NCI-H2081 (cell line): ENCODE measurements at places on chromosomes 2 and 18.
A peak's percentile ranks its signal among the peaks of the same experiment; 100 is the strongest.

DNA sequence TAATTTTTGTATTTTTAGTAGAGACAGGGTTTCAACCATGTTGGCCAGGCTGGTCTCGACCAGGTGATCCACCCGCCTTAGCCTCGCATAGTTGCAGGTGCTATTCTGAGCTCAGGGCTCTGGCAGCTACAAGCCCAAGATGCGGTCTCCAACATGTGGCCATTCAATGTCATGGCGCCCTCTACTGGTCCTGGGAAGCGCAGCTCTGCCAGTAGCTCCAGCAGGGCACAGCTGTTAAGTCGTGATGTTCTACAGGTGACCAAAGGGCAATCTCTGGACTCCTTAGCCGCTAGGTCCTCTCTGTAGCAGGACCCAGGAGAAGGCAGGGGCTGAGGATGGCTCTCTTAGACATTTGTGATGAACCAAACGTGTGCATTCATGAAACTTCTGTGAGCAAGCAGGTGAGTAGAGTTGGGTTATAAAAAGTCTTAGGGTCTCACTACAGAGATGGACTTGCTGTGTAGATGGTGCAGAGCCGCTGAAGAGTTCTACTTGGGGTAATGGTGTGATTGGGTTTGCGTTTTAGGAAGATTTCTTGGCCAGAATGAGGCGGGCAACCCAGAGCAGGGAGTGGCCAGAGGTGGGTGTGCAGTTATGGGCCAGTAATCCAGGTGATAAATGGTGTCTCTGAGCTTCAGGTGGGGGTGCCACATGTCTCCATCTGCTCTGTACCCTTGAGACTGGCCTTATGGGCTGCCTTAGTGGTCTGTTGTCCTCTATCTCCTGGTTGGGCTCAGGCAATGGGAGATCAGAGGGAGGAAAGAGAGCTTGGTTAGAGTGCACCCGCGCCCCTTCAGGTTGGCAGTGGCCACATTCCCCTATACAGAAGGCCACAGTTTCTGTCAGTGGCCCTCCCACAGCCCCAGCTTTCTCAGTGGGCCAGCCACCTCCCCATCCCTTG is 31.0 kb downstream of the IL37 start:
- peak; percentile 75 for DNase-seq

GRCh38 chr2:119473621-119474370 is 42.1 kb downstream of the TMEM37 start:
- no peak for DNase-seq

DNA sequence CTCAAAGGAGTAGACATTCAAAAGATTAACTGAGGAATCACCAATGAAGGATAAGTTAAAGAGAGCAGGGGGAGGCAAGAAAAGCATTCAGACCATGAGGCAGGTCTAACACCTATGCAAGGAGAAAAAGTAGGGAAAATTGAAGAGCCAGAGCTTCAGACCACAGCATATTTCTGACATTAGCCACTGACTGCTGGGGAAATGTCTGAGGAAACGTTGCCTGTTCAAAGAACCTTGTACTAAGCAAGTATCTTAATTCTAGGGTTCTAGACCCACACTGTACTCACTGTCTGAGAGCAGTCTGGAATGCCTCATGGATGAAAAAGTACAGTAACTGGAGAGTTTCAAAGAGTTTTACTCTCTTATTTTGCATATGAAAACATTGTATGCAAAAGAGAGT is 39.5 kb upstream of the TFPI start:
- no peak for DNase-seq

GRCh38 chr2:22579341-22579740 is 805.6 kb upstream of the KLHL29 start:
- no peak for DNase-seq

DNA sequence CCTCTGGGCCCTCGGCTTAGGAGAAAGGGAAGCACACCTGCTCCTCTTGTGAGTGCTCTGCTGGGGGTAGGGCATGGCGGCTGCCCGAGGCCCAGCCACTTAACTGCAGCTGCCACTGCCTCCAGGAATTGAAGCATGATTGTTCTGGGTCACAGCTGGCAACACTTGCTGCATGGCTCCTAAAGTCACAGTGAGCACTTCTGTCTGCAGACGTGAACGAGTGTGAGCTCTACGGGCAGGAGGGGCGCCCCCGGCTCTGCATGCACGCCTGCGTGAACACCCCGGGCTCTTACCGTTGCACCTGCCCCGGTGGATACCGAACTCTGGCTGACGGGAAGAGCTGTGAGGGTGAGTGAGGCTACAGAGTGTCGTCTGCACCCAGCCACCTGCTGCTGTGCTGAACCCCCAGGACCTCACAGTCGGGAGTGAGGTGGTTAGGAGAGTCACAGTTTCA is 44.4 kb downstream of the FBLN7 start:
- DNase-seq, result peak; percentile 87

DNA sequence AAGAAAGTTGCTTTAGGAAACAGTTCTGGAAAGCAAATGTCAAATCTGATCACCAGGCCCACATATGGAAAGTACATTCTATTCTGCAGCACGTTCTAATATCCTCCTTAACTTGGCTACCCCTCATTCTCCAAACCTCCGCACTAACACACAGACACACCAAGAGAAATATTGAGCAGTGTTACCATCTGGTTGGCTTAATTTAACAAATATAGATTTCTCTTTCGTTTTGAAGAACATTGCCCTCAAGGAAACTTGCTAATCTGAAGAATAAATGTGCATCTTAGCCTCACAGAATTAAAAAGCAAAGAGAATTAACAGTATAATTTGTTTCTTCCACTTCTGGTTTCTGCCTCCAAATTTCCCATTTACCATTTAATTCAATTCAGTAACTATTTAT is 72.8 kb upstream of the TTC39C start:
- DNase-seq, result no peak

GRCh38 chr2:70088598-70089219 is 1.4 kb downstream of the PCBP1 start:
- DNase-seq, result no peak

GRCh38 chr2:8357738-8358518 is 323.9 kb upstream of the ID2 start:
- DNase-seq, result no peak

DNA sequence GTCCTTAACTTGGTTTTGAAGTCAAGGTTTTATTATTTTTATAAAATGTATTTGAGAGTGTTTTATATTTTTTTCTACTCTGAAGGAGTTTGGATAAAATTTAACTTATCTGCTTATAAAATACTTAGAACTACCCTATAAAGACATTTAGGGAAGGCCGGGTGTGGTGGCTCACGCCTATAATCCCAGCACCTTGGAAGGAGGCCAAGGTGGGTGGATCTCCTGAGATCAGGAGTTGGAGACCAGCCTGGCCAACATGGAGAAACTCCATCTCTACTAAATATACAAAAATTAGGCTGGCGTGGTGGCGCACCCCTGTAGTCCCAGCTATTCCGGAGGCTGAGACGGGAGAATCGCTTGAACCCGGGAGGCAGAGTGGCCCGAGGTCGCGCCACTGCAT is 486.4 kb downstream of the DSC3 start:
- DNase-seq, result no peak

- DNase-seq, result peak; percentile 76
These were observed 63.6 kb downstream of the CLHC1 start for GRCh38 chr2:55168221-55169154.

- DNase-seq, result no peak
These were observed 167.6 kb downstream of the FAM210A start for GRCh38 chr18:13558790-13559189.

DNA sequence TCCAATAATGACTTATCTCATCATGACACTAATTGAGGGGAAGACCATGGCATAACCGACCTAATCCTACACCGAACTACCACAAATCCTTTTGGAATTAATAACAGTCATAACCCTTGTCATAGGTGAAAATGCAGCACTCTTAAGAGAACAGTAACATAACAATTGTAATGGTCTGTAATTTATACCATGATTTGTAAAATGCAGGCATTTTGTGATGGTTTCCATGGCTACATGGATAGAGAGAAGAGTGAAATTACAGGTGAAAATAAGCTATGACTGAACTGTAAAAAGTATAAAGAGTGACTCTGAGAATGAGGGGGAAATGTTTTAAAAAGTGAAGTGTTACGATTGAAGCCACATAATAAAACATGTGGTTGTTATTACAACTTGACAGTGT is 494.1 kb upstream of the SLC39A10 start:
- no peak for DNase-seq

- DNase-seq, result no peak
These were observed 401.3 kb upstream of the PIK3C3 start for GRCh38 chr18:41553716-41554115.

GRCh38 chr18:54856105-54856646 is 27.9 kb downstream of the RAB27B start:
- no peak for DNase-seq

- DNase-seq, result no peak
These were observed 58.2 kb upstream of the MEX3C start for GRCh38 chr18:51255693-51256092.

DNA sequence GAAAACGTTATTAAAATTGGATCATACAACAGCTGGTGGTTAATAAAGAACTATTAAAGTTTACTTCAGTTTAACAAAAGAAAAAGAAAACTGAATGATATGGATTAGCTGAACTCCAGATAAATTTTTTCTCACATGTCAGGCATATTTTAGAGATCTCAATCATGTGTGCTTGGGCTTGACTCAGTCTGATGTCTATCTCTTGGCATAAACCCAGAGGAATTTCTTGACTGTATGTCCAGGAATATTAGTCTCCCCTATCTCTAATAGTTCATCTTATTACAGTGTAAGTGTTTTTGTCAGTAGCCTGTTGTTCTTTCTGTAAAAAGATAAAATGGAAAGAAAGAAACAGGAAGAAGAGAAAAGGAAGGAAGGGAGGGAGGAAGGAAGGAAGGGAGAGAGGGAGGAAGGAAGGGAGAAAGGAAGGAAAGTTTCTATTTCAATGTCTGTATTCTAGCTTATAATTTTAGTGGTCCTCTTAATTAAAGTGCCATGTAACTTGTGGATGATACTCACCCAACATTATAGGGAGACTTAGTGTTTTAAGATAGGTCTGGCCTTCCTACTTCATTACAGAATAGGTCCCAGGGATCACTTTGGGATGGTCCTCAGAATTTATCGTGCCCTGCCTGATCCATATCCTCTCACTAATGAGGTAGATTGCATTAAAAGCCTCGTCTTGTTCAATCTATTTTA is 99.7 kb upstream of the UGP2 start:
- no peak for DNase-seq

DNA sequence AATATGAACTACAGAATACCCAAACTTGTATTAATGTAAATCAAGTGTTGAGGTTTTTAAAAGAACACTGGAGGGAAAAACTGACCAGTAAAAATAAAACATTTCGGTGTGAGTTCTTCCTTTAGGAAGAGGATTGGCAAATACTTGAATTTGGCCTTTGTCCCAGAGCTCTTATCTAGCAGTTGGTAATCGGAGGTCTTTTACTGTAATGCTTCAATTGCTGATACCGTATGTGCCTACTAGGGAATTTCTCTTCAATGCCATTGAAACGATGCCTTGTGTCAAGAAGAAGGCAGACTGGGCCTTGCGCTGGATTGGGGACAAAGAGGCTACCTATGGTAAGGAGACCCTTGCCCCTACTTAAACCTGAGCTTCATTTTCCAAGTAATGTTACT is 4.1 kb downstream of the RRM2 start:
- no peak for DNase-seq

- DNase-seq, result no peak
These were observed 14.0 kb downstream of the SLC14A2 start for GRCh38 chr18:45628979-45629958.

DNA sequence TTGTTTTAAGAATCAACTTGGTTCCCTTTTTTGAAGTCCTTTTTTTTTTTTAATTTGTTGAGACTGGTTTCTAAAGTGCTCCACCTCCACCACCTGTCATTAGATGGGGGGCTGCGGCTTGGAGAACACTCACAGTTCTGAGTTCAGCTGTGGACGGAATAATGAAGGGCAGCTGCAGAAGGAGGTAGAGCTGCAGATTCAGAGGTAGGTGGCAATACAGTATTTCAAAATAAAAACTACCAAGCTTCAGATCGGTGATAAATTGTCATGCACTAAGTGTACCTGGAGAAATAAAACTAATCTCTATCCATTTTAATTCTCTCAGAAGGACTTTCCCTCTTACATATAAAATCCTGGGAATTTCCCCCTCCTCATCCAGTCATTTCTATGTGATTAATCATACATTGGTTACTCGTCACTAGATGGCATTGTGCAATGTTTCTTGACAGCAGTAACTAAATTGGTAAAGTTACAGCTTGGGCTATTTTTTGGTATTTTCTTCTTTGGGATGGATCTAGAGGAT is 81.1 kb upstream of the SLC39A10 start:
- DNase-seq, result no peak

- no peak for DNase-seq
These were observed 128.7 kb downstream of the CTIF start for GRCh38 chr18:48667276-48668254.

- DNase-seq, result no peak
These were observed 327.0 kb downstream of the NR4A2 start for GRCh38 chr2:156005531-156005930.

- no peak for DNase-seq
These were observed 52.7 kb downstream of the ATP9B start for GRCh38 chr18:79121746-79122474.

GRCh38 chr18:37006742-37007141 is 177.8 kb downstream of the KIAA1328 start:
- DNase-seq, result no peak

DNA sequence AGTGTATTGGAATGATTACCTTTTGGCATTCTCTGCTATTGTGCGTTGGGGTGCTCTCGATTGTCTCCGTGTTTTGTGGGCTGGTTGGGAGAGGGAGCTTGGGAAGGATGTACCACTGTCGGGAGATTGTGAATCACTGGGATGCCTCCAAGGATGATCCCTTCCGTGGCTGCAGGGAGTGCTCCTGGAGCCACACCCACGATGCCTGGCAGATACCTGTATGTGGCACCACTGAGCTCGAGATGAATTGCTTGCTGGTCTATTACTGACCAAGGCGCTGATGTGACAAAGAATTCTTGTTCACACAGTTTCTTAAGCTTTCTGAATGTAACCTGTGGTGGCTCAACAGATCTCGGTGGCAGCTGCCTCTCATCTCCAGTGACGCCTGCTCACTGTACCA is 159.7 kb upstream of the LHCGR start:
- no peak for DNase-seq

DNA sequence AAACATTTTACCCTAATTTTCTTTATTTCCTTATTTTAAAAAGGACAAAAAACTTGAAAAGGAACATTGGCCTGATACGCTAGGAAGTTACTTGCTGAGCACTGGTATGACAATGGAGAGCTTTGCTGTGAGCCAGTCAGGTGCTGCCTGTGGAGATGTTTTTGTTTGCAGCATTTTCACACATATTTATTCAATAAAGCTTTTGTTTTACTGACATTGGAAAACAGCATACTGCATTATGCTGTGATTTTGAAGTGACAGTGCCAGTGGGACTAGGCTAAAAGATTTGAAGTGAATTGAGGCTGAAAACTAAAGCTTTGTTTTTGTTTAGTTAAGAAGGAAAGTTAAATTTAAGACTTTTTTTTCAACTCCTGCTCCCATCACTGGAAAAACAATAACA is 470.7 kb upstream of the ZEB2 start:
- DNase-seq, result no peak

- DNase-seq, result no peak
These were observed 292.1 kb upstream of the NRXN1 start for GRCh38 chr2:51324051-51324450.

GRCh38 chr2:95719473-95720060 is 127.8 kb downstream of the TRIM43 start:
- no peak for DNase-seq

- DNase-seq, result no peak
These were observed 277.7 kb upstream of the ACVR2A start for GRCh38 chr2:147567136-147567535.

- DNase-seq, result no peak
These were observed 80.9 kb downstream of the SLC25A12 start for GRCh38 chr2:171813126-171813525.

- DNase-seq, result no peak
These were observed 2.2 kb downstream of the ABCB6 start for GRCh38 chr2:219216535-219216915.
